Amniotic stem cell (primary cell): ENCODE measurements at places on chromosomes 3 and 15.

DNA sequence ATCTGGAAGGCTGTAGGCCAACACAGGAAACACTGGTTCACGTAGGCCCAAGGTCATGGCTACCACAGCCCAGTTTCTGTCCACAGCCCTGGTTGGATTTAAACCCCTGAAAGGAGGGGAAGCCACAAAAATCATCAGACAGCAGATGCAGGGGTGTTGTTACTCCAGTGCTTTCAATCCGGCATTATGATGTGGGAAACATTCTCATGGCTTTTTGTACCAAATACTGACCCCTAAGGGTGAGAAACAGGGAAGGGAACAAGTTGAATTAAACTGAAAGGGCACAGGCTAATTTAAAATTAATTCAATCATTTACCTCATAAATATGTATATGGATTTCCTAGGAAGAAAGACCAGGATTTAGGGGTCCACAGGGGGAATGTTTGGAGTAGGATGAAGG, 375.6 kb downstream of the CTNNB1 start:
- no peak for DNase-seq

DNA sequence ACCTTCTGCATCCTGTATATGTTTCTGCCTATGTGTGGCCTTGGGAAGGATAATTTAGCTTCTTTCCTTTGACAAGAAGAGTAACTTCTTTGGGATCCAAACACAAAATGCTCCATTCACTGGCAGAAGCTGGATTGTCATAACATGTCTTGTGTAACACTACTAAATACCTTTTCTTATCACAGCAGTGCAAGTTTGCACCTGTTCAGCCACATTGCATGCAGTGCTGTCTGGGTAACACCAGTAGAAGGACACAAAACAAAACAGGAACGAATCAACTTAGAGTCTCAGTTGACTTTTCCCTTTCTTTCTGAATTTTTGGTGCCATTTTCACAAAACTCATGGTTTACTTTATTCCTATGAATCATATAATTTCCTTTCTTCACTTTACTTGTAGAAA, 43.6 kb upstream of the TNIK start:
- DNase-seq, result no peak

DNA sequence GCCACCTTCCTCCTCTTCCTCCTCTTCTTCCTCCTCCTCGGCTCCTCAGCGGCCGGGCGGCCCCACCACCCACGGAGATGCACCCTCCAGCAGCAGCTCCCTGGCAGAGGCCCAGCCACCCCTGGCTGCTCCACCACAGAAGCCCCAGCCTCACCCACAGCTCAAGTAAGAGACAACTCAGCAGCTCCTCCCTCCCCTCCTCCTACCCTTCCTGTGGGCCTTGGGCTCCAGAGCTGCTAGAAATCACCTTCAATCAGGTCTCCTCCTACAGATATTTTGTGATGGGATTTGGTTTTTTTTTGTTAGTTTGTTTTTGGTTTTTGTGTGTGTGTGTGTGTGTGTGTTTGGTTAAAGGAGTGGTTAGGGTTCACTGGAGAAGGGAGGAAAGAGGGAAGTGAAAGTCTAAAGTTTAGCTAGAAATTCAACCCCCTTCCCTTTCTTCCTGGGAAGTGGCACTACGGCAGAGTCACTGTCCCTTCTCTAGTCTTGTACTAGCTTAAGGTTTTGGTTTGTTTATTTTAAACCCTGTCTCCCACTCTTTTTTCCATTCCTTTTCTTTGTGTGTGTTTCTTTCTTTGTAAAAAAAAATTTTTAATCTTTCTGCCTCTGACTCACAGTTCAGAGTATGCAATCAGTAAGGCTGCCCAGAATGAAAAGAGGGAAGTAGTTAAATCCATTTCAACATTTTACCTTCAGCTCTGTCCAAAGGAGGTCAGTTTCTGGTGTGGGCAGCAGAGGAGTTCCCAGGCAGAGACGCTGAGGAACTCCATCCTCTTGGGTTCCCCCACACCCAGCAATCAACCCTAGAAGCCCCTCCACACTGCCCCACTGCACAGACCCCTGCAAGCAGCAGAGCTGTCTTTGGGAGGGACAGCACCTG, 29.0 kb upstream of the TIMP4 start:
- no peak for DNase-seq

GRCh38 chr15:54638666-54639065, 558.1 kb downstream of the RSL24D1 start:
- no peak for DNase-seq

DNA sequence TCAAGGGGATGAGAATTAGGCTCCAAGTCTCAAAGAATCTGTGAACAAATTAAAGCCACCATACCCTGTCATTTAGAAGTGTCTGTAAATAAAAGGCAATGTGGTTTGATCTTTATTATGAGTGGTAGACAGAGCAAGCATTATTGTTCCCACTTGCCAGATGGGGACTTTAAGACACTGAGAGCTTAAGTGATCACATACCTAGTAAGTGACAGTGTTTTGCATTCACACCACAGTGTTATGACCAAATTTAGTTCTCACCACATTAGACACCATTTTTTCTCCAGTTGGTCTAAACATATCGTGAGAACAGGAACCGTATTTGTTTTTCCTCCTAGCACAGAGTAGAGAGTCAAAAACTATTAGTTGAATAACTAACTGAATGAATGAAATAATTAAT, 13.2 kb upstream of the ZBED2 start:
- DNase-seq, result no peak

- DNase-seq, result no peak
Measured at GRCh38 chr3:140131895-140132294, 196.9 kb downstream of the CLSTN2 start.

GRCh38 chr3:112351036-112351435, 18.1 kb downstream of the CD200 start:
- DNase-seq, result no peak

DNA sequence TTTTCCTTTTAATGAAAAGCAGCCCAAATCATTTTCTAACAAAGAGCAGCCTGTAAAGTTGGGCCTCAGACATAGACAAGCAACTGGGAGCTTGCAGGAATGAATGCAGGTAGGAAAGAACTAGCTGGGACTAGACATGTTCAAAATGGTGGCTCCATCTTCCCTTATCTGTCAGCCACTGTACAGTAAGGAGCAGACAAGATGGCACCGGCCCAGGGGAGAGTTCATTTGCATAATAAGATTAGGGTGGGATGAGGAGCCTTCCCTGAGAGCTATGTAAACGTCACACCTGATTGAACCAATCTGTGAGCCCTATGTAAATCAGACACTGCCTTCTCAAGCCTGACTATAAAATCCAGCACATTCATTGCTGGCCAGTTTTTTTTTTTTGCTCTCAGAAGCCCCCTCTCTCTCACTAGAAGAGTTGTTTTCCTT, 59.7 kb upstream of the GK5 start:
- DNase-seq, result no peak

GRCh38 chr15:77907824-77908751, 169.4 kb downstream of the TBC1D2B start:
- DNase-seq, result no peak

- DNase-seq, result no peak
Measured at GRCh38 chr15:95958382-95958781, 372.1 kb upstream of the NR2F2 start.

- DNase-seq, result no peak
Measured at GRCh38 chr3:14153663-14154062, 24.7 kb downstream of the XPC start.

DNA sequence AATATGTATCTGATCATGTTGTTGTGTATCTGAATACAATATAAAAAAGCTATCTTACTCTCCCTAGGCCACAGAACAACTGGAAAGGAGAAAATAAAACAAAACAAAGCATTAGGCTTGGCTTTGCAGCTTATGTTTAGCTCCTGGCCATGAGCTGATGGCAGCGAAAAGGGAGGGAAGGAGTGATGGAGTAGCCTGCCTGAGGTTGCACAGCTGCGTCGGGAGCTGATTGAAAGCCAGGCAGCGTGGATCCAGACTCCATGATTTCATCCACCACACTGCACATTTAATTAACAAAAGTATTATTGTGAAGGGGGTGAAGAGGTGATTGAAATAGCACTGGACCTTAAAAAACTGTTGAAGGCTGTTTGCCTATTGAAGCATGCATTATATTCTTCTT, 212.2 kb downstream of the GABRG3 start:
- no peak for DNase-seq

DNA sequence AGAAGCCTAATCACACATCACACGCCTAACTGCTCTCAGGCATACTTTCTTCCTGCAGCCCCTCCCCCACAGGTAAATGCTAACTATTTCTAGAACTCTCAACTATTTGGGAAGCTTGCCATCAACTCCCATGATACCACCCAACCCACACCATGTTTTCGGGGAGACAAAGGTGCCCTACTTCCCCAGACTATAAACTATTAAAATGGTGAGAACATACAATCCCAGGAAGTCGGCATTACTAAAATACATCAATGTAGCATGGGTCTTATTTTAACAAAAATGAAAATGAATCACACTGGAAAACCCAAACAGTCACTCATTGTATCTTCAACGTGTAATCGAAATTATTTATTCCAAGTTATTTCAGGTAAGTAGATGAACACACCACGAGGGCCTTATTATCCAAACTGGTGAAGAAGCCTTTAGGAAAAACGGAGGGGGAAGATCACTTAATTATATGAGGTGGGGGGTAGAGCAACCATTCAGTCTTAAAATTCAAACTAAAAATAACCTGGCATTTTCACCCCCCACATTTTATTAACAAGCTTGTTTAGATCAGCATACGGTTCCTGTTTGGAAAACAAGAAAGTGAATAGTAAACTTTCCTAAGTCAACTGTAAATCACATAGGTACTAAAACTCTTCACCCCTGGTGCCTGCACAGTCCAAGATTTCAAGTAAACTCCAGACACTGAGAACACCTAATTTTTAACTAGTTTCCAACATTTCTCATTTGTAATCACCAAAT, 1.9 kb downstream of the TBL1XR1 start:
- DNase-seq, result no peak

- DNase-seq, result no peak
Measured at GRCh38 chr3:157412323-157412855, 24.3 kb upstream of the PTX3 start.

DNA sequence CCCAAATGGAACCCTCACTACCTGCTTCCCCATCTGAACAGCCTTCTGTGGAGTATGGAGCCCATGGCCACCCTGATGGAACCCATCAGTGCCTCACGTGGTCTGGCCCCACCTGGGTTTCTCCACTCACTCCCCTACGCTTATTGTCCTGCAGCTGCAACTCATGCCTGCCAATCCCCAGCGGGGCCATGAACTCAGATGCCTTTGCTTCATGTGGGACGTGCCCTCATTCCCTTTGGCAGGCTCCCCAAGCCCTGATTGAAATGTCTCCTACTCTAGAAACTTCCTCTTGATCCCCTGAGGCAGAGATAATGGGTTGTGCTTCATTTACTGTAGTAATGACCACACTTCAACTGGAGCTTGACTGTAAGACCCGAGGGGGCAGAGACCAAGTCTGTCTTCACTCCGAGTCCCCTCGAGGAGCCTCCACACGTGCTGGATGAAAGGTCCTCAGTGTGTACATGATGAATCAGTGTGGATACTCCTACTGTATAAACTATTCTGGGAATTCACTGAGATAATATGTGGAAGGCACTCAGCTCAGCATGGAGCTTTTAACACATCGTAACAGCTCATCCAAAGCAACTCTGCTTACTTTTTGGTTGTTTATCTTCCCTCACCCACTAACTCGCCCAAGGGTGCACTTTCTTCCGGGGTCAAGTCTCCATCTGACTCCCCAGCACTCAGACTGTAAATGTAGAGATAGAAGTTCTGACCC, 232.8 kb upstream of the BHLHE40 start:
- DNase-seq, result no peak

- DNase-seq, result no peak
Measured at GRCh38 chr3:115687721-115688120, 64.4 kb downstream of the GAP43 start.

GRCh38 chr3:179558742-179559364, 3.9 kb upstream of the ACTL6A start:
- peak; percentile 48 for DNase-seq

DNA sequence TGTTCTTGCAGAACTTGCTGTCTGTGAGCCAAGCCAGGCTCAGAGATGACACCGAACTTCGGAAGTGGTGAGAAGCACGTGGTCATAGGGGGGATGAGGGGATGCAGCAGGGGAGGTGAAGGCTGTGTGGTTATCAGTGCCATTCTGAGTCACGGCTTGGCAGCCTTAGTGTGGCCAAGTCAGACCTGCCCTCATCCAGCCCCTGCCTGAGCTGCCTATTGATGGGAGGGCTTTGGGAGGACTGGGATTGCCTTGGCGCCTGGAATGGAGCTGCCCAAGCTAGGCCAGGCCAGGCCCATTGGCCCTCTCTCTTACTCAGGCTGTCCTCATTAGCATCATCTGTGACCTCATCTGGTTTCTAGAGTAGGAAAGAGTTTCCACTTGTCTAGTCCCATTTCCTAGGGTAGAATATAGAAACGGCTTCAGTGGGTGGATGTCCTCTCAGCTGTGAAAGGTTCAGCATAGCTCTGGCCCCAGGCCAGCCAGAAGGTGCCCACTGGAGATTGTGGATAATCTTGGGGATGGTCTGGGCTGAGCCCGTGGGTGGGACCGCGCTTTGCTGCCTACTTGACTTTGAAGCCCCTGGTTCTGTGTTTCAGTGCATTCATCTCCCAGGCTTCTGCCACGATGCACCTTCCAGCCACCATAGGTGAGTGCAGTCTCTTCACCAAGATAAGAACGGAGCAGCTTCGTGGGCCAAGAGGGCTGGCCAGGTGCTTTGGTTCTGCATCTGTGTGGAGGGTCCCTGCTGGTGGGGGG, 7.2 kb downstream of the FAH start:
- no peak for DNase-seq

GRCh38 chr3:106130384-106131198, 261.8 kb upstream of the CBLB start:
- peak; percentile 40 for DNase-seq

DNA sequence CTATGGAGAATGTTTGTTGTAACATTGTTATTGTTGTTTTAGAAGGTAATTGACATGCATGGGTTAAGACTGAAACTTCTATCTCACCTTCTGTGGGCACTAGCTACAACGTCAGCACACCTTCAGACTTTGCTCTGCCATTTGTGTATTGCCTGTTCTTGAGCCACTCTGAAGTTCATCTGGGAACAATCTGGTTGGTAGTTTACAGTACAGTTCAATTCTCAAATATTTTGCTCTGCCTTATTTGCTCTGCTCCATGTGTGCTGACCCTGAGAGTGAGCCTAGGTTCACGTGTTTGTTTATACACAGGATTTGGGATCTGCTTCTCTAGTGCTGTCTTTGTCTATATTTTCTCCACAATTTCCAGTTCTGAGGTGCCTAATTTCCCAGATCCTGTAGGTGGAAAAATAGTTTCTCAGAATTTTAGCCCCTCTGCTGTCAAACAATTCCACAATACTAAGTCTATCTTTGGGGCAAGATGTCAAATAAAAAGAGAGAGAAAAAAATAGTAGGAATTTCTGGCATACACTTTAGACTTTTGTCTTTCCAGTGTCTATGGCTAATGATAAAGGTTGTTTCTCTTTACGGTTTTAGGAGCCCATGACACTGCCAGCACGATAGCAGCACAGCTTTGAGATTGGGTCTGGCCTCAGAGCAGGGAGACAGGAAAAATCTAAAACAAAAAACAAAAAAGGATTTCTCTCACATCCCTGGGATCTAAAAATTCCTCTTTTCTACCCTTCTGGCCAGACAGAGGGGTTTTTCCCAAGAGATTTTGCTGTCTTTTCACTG, 721.4 kb downstream of the VGLL3 start:
- DNase-seq, result no peak

- DNase-seq, result no peak
Measured at GRCh38 chr3:55501905-55502304, 14.8 kb upstream of the WNT5A start.
